ENCODE measurements at places on chromosomes 4 and X.
A peak's percentile ranks its signal among the peaks of the same experiment; 100 is the strongest.

- no peak for DNase-seq
Observed at GRCh38 chr4:137212601-137213000, 319.7 kb downstream of the PCDH18 start.

- no peak for DNase-seq
Observed at GRCh38 chr4:95358421-95358820, 190.4 kb downstream of the UNC5C start.

DNA sequence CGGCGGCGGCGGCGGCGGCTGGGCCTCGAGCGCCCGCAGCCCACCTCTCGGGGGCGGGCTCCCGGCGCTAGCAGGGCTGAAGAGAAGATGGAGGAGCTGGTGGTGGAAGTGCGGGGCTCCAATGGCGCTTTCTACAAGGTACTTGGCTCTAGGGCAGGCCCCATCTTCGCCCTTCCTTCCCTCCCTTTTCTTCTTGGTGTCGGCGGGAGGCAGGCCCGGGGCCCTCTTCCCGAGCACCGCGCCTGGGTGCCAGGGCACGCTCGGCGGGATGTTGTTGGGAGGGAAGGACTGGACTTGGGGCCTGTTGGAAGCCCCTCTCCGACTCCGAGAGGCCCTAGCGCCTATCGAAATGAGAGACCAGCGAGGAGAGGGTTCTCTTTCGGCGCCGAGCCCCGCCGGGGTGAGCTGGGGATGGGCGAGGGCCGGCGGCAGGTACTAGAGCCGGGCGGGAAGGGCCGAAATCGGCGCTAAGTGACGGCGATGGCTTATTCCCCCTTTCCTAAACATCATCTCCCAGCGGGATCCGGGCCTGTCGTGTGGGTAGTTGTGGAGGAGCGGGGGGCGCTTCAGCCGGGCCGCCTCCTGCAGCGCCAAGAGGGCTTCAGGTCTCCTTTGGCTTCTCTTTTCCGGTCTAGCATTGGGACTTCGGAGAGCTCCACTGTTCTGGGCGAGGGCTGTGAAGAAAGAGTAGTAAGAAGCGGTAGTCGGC lies 528 bp downstream of the FMR1 start:
- DNase-seq, result peak; percentile 16

DNA sequence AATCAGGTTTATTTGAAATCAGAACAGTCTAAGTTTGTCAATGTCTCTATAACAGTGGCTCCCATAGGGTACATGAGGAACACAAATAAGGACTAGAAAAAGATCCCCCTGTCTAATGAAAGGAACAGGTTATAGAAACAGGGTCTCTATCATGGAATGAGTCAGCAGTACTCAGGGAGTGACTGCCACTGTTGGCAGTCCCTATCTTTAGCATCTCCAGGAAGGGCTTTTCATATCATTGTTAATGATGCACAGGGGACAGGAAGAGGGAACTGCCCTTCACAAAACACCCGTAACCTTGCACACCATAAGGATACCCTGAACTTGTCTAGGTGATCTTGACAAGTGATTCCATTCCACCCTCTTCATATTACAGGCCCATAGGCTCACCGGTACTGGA lies 38.5 kb upstream of the SMIM10L2A start:
- no peak for DNase-seq

DNA sequence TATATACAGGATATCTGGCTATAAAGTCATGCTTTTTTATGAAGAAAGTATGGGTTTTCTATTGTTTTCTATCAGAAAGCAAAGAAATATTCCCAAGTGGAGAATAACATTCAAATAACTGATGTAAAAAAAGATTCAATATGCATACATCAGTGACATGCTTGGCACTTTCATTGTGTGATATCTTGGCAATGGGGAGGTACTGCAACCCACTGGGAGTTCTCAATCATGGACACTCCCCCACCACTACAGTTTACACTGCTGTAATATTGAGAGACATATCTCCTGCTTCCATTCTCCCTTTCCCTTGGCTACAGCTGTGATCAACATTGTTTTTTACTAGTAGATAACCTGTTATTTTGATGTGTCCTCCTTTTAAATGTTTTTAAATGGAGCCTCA lies 257.8 kb downstream of the CAMK2D start:
- DNase-seq, result no peak

GRCh38 chr4:3248811-3249661 lies at the start of gene MSANTD1:
Gene MSANTD1, plus strand, starts transcription at chr4:3249159. Its CDS starts 64 bp downstream, at chr4:3249223.
- DNase-seq, result no peak

- peak; percentile 40 for DNase-seq
Observed at GRCh38 chrX:115892787-115893671, 277.5 kb upstream of the AGTR2 start.

- no peak for DNase-seq
Observed at GRCh38 chr4:147980586-147980985, 248.7 kb downstream of the ARHGAP10 start.

- no peak for DNase-seq
Observed at GRCh38 chrX:48475296-48475695, 703 bp upstream of the FTSJ1 start.

DNA sequence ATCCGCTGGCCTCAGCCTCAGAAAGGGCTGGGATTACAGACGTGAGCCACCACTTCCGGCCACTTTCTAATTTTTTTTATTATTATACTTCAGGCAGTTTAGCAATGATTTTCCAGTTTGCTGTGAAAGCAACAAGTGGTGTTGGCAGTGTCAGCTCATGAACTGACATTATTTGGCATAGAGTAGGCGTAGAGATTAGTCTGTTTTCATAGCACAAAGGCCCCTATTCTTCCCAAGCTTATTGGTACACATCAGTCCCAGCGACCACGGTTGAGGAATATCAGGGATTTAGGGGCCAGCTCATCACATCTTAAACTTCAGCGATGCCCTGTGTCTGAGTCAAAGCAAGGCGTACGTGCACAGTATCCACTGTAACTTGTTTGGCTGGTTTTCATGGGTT lies 53.0 kb upstream of the RASSF6 start:
- no peak for DNase-seq

- DNase-seq, result no peak
Observed at GRCh38 chr4:159185591-159186023, 82.7 kb downstream of the RAPGEF2 start.

GRCh38 chr4:10648479-10648878 lies 36.1 kb downstream of the CLNK start:
- no peak for DNase-seq

All from NCI-H2171 (cell line).